ENCODE measurements at places on chromosomes 5 and 9. TPM values are rescaled to one million over a fixed set of nuclear protein-coding genes. Genes with fewer than 3 reads are reported as not detected.
A peak's percentile ranks its signal among the peaks of the same experiment; 100 is the strongest.

DNA sequence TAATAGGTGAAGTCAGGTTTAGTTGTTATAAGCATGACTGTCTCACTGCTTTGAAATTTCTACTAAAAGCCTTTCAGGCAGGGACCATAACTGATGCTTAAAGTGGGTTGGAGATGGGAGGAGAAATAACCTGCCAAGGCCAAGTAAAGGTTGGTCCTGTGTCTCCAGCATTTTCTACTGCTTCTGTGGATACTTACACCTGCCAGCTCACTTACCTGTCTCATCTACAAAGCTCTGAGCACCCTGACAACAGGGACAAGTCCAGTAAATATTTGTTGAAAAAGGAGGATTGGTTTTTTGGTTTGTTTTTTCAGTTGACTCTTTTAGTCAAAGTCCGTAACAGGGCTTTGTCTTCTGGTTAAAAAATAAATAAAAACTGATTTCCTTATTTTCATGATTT, 38.6 kb downstream of the GRAMD2B start:
- no peak for DNase-seq

Gene ALDH1A1
- total RNA-seq = not detected

- DNase-seq = peak; percentile 75
Measured at GRCh38 chr5:133460172-133460758, 152.1 kb downstream of the FSTL4 start.

Gene NEUROG1
- total RNA-seq = not detected

Gene STC2
- 25.3 TPM for total RNA-seq

Gene PPP6C
- total RNA-seq = 41.7 TPM

GRCh38 chr5:9559965-9560364, 14.1 kb upstream of the SEMA5A start:
- DNase-seq = no peak

DNA sequence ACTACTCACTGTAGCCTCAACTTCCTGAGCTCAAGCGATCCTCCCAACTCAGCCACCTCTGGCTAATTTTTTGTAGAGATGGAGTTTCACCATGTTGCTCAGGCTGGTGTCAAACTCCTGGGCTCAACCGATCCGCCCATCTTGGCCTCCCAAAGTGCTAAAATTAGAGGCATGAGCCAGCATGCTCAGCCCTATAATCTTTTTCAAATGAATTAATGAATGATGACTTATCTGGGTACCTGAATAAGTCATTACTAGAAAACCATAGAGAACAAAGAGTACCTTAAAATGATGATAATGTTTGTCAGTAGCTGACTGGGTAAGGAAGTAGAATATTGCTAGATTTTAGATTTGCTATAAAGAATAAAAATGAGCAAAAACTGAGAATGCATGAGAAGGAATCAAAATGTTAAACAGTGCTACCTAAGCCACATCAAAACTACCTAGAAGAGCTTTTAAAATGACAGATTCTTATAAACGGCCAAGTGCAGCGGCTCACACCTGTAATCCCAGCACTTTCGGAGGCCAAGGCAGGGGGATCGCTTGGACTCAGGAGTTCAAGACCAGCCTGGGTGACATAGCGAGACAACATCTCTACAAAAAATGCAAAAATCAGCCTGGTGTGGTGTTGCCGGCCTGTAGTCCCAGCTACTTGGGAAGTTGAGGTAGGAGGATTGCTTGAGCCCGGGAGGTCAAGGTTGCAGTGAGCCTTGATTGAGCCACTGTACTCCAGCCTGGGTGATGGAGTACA, 13.6 kb downstream of the FNBP1 start:
- DNase-seq = no peak

Gene ERCC8
- total RNA-seq = 48.0 TPM

Gene ZCCHC7
- total RNA-seq = 20.0 TPM

DNA sequence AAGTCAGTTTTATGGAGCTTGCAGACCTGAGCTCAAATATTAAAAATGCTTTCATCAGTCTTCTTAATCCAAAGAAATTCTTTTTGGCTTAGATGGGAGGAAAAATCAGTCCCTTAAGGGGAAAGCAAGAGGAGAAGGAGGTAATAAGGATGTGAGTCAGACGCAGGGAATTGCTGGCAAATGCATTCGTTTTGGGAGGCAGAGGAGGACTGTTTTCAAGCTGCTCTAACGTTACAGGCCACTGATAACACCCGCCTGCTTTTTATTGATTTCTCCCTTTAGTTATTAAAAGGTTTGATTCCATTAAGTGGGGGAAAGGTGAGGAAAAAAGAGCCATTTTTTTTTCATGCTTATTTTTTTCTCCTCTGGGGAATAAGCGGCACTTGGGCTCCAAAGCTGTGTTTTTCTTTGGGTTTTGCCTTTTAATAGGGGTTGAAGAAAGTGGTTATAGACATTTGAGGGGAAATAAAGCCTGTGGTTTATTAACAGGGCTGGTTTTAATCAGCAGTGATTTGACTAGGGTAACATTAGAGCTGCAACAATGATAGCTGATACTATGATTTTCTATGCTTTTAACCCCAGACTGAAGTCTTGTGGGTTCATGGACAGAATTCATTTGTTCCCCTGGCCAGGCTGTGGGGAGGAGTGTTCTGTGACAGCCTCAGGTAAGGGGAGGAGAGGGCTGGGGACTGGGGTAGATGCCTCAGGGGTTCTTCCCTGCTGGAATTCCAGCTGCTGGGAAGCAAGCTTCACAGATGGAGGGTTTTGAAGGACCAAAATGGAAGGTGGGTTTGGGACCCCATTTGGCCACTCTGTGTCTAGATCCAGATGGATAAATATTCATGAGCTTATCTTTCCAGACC, 225.2 kb downstream of the GAS1 start:
- DNase-seq = no peak

DNA sequence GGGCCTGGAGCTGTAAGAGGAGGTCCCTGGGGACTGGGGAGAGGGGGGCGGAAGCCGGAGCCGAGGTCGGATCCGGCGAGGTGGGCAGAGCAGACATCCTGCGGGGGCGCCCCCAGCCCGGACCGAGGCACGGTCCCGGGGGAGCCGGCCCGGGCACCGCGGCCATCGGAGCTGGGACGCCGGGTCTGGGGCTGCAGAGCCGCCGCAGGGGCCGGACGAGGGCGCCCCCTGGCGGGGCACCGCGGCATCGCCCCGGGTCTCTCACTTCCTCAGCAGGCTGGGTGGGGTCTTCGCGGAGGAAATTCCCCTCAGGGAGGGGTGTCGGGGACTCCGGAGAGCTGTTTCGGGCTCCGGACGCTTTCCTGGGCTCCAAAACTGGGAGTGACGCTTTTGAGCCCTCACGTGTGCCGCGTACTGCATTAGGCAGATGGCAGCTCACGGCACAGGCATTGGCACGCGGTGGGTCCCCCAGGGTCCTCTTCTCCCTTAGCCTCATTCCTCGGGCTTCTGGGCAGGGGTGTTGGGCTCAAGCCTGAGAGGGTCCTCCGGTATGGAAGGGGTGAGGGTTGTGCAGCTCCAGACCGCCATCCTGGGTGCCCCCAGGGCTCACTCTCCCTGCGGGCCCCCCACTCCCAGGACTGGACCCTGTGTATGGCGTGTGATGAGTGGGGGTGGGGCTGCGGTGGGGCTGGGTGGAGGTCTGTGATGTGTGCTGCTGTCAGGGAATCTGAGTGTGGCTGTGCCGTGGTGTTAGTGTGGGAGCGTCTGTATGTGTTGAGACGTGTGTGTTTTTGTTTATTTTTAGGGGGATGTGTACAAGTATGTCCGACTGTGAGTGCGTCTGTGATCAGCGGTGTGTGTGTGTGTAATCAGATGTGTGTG, 29.6 kb downstream of the LHX2 start:
- peak; percentile 73 for DNase-seq

DNA sequence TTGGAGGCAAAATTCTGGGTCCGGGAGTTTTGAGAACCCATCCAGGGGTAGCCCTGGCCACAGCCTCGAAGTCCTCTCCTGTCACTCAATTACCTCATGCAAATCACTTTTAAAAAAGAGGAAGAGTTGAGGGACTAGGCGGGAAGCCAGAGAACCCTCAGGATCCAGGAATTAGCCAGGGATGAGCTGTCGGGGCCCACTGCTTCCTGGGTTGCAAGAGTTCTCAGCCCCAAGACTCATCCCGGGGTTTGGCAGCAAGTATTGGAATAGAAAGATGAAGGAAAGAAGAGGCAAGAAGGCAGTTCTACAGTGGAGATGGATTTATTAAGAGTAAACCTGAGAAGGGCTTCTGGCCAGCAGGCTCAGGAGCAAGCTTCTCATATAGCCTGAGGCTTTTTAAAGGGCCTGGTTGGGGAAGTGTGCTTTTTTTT, 25.6 kb downstream of the C9orf50 start:
- DNase-seq = no peak

Gene MTRR
- total RNA-seq = 53.5 TPM

GRCh38 chr9:119101048-119101447, 268.2 kb downstream of the BRINP1 start:
- DNase-seq = peak; percentile 7

DNA sequence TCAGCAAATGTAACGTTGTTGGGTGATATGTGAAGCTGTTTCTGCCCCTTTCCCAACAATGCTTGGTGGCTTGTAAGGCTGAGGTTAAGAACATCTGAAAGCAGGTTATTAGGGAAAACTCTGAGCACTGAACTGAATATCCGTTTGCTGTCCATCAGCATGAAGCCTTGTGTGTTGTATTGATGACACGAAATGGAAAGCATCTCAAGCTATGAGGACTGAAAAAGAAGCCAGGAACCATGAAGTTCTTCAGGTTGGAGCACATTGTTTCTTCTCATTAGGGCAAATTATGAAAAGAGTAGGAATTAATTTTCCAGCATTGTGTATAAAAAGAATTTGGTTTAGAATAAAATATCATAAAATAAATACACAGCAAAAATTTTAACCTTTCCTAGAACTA, 106.8 kb downstream of the IZUMO3 start:
- DNase-seq = no peak

Gene PTCH1
- 24.5 TPM for total RNA-seq

DNA sequence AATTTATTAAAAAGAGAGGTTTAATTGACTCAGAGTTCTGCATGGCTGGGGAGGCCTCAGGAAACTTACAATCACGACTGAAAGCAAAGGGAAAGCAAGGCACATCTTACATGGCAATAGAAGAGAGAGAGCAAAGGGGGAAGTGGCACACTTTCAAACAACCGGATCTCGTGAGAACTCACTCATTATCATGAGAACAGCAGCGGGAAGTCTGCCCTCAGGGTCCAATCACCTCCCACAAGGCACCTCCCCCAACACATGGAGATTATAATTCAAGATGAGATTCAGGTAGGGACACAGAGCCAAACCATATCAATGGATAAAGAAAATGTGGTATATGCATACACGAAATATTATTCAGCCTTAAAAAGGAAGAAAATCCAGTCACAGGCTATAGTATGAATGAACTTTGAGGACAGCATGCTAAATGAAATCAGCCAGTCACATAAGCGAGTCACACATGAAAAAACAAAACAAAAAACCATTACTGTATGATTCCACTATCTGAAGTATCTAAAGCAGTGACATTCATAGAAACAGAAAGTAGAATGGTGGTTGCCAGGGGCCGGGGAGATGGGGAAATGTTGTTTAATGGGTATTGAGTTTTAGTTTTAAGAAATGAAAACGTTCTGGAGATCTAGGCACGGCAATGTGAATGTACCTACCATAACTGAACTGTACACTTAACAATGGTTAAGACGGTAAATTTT, 83.4 kb upstream of the PCA3 start:
- DNase-seq = no peak

DNA sequence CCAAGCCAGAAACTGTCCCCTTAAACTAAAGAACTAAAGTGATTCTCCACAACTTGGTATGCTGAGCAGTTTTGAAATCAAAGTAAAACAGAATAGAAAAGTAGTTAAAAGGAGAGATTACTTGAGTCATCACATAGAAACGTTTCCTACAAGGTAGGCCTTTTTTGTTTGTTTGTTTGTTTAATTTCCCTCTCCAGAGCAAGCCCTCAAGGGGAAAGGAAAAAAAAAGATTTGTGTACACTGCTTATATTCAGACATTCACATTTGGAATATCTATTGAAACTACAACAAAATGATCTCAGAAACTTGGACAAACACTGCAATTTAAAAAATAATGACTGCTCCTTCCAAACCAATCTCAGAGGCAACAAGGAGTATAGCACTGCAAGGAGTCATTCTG, 304.7 kb upstream of the NREP start:
- DNase-seq = no peak

- no peak for DNase-seq
Measured at GRCh38 chr5:2163940-2164490, 281.3 kb upstream of the IRX4 start.

Gene FRMPD1
- total RNA-seq = not detected

Gene INPP5E
- total RNA-seq = 23.6 TPM

- no peak for DNase-seq
Measured at GRCh38 chr9:87503927-87504326, 6.3 kb downstream of the DAPK1 start.

DNA sequence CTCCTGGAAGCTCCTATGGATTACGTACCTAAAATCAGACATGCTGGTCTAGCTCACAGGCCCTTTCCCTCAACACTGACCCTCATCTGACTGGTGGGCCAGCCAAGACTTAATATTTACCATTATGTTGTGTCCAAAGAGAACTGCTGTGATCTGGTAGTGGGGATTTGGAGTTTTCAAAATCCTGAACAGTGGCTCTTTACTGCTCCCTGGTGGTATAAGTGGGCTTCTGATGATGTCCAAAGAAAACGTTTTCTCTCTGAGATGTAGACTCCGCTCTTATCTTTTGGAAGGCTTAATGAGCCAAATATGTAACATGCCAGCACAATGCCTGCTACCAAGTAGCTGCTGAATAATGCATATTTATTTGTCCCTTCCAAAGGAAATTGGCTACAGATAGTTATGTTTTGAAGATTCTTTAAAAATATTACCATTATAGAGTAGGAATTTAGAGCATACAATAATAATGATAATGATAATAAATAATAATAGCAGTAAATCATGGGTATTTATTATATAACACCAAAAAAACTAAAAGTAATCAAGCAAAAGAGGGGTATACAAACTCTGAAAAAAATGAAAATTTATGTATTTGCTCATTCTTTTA, 406.6 kb upstream of the TNC start:
- peak; percentile 75 for DNase-seq

- no peak for DNase-seq
Measured at GRCh38 chr5:145506185-145506850, 328.8 kb downstream of the PRELID2 start.

- DNase-seq = no peak
Measured at GRCh38 chr5:407801-408268, 35.1 kb upstream of the EXOC3 start.

- DNase-seq = peak; percentile 67
Measured at GRCh38 chr9:116156621-116157314, 3.2 kb downstream of the PAPPA start.

- DNase-seq = no peak
Measured at GRCh38 chr5:100760688-100761087, 142.4 kb downstream of the ST8SIA4 start.

Gene OR1J2
- not detected for total RNA-seq

- peak; percentile 78 for DNase-seq
Measured at GRCh38 chr5:159971931-159972461, 36.9 kb upstream of the TTC1 start.

Measured in neural progenitor cell (in vitro differentiated cells).